ENCODE measurements at places on chromosomes 1 and 21.
A peak's percentile ranks its signal among the peaks of the same experiment; 100 is the strongest.

GRCh38 chr1:208272311-208272710, 28.1 kb upstream of the PLXNA2 start:
- DNase-seq = no peak

- no peak for DNase-seq
These were observed 1712.5 kb downstream of the NCAM2 start for GRCh38 chr21:22710721-22711120.

DNA sequence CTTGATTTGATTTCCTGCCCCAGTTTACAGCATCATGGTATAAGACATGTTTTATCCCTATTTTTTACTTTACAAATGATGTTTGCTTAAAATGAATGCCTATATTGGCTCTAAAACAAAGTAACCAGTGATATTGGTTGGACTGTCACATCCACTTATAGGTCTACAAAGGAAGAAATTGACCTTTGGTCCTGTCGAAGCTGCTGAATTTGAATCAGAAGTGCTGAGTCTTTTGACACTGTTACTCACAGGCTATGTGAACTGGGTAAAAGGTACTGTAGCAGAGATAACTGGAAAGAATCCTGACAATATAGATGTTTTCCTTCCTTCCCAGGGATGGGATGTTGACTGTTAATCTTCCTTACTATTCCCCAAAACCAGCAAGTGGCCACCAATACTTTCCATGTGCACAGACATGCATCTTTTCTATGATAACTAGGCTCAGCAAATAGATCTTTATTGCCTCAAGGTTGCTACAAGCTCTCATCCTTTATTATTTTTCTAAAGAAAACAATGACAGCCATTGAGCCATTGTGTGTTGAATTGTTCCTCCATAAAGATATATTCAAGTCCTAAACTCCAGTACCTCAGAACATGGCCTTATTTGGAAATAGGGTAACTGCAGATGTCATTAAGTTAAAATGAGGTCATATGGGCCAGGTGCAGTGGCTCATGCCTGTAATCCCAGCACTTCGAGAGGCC, 175.9 kb upstream of the NR5A2 start:
- no peak for DNase-seq

DNA sequence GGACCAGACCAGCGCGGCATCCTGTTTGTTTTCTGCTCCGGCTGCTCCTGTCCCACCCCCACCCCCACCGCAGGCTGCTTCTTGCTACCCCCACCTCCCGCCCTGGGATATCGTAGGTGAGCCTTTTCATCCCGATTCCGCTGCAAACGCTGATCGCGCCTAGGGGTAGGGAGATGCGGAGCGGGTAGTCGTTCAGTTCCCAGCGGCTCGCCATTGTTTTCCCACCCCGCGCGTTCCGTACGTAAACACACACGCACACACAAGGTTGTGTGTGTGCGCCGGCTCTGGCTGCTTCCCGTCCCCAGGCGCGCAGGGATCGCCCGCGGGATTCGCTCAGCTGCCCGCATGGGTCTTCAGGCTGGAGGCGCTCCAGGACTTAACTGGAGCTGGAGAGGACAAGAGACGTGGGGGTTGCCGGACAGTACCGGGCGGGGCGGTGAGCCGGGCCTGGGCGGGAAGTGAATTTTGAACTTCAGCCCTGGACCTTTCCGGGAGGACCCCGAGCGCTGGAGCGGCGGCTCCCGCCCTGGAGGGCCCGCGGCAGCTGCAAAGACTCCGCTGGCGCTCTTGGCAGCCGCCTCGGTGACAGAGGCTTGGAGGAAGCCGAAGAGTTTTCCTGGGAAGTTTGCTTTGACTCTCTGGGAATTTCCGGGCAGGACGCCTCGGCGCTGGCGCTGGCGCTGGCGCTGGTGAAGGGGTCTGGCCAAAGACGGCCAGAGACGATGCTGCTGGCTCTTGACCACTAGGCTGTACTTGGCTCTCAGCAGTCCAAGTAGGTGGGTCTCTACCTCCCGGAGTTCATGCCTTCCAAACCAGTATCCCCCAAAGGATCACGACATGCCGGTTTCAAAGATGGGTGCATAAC, 1.6 kb downstream of the SOX13 start:
- peak; percentile 31 for DNase-seq

GRCh38 chr1:16122916-16123315, 33.0 kb downstream of the EPHA2 start:
- DNase-seq = no peak

DNA sequence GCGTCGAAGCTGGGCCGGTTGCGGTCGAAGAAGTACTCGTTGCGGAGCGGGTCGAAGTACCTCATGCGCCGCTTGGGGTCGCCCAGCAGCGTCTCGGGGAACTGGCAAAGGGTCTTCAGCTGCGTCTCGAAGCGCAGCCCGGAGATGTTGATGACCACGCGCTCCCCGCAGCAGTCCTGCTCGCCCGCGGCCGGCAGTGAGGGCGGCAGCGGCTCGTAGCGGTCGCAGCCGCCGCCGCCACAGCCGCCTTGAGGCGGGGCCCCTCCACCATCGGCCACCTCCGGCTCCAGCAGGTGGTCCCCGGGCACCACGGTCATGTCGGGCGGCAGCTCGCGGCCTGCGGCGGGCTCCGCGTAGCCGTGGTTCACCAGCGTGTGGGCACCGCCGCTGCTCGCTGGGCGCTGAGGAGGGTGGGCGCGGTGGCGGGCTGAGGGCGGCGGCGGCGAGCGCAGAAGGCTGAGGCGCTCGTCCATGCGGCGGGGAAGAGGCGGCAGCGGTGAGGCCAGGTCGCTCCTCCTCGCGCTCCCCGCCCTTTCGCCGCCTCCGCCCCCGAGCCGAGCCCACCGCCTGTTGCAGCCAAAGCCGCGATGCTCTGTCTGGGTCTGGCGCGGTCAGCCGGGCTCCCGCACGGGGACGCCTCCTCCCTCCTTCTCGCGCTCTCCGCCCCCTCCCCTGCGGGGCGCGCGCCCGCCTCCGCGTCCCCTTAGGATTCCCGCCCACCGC, at the start of gene KCNA3:
KCNA3 (minus strand) TSS at position 604 of the 723 bp plus-strand sequence; CDS start at position 473, 131 bp downstream.
- DNase-seq = peak; percentile 54

DNA sequence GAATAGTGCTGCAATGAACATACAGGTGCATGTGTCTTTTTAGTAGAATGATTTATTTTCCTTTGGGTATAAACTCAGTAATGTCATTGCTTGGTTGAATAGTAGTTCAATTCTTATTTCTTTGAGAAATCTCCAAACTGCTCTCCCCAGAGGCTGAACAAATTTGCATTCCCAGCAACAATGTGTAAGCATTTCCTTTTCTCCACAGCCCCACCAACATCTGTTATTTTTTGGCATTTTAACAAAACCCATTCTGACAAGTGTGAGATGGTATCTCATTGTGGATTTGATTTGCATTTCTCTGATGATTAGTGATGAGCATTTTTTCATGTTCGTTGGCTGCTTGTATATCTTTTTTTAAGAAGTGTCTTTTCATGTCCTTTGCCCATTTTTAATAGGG, 21.9 kb upstream of the EEIG2 start:
- no peak for DNase-seq

DNA sequence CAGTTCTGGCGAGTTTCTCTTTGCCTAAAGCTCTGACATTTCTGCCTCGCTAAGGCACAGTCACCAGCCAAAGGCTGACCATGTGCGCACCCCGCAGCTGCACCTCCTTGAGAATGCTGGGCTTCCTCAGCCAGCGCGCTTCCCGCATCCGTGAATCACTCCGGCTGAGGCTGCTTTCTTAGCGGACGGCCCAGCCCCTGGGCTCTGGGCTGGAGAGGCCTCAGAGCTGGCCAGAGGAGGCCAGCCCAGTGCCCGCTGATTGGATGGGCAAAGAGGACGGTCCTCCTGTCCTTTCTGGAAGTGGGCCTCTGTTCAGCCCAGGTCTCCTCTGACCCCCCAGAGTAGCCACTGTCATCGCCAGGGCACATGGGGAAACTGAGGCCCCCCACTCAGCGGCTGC, 56.1 kb downstream of the PRDM16 start:
- no peak for DNase-seq

GRCh38 chr21:33775100-33775828, 133.0 kb downstream of the ITSN1 start:
- no peak for DNase-seq

- peak; percentile 91 for DNase-seq
These were observed at the start of gene KCNH1 for GRCh38 chr1:211133836-211134669. TSS of gene KCNH1 (minus strand) at chr1:211134148. CDS start at chr1:211133945, 203 bp downstream.

GRCh38 chr1:92832537-92833114, 786 bp downstream of the RPL5 start:
- no peak for DNase-seq

DNA sequence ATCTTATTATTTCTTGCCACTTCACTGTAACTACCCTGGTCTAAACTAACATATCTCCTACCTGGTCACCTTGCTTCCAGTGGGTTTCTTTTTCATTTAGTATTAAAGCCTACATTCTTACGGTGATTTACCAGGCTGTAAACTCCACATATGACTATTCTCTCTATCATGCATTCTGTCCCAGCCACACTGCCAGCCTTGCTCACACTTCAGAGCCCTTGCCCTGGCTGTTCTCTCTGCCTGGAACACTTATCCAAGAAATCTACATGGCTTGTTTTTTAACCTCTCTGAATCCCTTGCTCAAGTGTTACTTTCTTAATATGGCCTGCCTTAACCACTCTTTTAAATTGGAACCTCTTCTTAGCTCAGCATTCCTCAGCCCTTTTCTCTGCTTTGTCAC, 212.7 kb downstream of the GPR52 start:
- no peak for DNase-seq

DNA sequence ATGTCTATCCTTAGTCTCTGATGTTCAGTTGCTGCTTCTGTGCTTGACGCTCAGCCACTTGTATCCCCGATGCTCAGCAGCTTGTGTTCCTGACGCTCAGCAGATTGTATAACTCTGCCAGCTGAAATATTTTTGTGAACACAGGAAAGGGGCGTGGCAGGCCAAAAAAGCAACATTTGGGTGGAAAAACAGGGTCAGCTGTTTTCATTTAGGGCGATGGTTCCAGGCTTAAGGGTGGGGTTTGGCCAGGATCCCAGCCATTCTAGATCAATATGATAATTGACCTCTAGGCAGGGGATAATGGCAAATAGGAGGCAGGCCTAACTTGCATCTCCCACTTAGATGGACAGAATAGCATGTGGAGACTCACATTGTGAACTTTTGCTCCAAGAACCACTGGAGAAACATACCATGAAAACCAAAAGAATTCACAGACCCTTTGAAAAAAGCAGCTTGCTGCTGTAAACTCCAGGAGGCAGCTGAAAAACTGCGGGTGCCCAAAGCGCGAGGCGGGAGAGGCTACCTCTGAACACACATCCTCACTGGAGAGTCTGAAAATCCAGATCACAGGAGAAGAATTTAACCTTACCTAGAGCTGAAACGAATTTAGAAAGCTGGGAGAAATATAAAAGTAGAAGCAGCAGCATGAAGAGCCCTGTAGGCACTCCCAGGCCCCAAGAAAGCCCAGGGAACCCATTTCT, 58.3 kb downstream of the ZNF648 start:
- no peak for DNase-seq

DNA sequence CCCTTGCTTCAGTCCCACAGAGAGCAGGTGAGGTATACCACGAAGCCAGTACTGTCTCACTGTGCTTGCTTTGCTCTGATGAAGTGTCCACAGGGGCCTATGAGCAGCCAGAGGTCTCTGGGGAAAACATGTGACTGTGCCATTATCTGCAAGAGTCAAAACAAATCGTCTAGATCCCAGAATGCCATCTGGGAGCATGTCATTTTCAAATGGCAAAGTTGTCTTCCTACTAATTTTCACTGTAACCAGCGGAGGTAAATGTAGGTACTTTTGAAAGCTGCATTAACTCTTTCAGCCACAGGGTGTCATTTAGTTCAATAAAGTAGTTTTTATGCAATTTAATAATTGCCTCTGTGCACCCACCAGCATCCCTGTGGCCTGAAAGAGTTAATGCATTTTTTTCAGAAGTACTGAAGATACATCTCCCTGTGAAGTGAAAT, 173.6 kb upstream of the SGIP1 start:
- no peak for DNase-seq

GRCh38 chr1:192969091-192969490, 90.1 kb downstream of the UCHL5 start:
- DNase-seq = no peak

DNA sequence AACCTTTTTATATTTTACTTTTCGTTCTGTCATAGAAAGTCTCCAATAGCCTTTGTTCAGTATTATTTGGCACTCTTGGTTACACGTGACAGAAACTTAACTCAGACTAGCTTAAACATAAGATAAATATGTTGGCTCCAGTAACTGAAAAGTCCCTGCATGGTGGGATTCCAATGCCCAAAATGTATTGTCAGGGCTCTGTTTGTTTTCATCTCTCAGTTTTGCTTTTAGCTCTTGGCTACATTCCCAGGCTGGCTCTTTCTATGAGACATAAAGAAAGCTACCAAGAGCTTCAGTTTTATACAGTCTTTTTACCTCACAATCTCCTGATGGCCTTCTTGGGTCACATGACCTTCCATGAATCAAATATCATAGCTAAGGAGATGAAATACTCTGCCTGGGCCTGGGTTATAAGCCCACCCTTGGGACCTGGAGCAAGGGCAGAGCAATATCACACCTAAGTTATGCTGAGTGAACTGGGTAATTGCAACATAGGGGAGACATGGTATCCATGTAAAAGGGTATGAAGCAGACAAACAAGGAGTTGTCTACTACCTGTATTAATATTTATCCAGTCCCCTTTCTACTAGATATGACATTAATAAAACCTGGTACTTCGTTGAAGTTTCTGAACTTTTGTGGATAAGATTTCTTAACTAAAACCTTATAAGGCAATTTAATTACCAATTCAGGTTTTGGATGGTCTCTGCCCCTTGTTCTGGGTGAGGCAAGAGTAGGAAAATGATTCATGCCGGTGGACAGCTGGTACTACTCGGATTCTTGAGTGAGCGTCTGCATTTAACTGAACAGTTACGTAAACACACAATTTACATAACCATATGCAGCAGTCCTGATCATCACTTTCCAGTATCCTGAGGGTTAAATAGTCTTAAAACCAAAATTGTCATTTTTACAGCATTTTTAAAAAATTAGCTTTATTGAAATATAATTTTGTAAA, 442.3 kb downstream of the GPATCH2 start:
- no peak for DNase-seq

GRCh38 chr1:157803851-157804250, 16.1 kb downstream of the FCRL1 start:
- no peak for DNase-seq

DNA sequence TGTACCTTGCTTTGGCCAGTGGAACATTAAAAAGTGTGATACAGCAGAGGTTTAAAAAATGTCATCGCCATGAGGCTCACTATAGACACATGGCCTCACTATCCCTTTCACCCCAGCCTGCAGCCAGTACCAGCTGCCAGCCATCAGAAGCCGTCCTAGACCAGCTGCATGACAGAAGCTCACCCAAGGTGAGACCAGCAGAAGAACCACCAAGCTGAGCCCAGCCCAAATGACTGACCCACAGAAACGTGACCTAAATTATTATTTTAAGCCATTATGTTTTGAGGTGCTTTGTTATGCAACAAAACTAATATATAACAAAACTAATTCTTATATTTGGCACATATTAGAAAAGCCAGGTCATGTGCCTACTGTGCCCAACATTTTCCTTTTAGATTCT, 91.1 kb downstream of the KCNN3 start:
- no peak for DNase-seq

DNA sequence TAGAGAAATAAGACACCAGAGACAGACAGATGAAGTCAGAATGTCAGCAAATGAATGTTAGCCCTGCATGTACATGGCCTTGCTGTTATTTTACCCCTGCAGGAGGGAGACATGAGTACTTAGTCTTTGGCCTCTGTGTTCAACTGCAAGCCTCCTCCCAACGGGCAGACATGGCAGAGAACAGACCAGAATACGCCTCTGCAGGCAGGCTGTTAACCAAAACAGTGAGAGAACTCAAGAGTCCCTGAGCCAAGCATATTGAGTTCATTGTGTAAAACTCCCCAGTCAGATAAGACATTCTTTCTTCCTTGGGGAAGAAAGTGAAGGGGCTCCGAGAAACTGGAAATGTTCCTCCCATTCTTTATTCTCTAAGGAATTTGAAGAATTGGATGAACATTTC, 150.9 kb downstream of the PHTF1 start:
- DNase-seq = no peak
